ENCODE measurements at places on chromosomes 7 and 10.

DNA sequence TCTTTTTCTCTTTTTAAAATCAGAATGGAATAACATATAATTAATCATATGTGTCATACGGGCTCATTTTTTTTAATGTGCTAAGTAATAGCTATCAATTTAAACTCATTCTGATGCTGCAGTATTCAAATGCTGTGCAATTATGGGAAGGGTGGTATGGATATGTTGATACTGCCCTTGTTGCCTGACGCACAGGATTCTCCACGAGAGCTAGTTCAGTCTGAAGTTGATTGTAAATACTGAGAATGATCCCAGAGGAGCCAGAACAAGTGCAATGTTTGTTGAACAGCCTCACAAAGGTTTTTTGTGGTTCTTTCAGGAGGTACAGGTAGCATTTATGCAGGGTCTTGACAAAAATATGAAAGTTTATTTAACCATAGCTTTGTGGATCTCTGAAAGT is 13.4 kb downstream of the NPY start:
- DNase-seq: no peak

- DNase-seq: no peak
Observed at GRCh38 chr10:1966712-1967376, 229.5 kb upstream of the ADARB2 start.

DNA sequence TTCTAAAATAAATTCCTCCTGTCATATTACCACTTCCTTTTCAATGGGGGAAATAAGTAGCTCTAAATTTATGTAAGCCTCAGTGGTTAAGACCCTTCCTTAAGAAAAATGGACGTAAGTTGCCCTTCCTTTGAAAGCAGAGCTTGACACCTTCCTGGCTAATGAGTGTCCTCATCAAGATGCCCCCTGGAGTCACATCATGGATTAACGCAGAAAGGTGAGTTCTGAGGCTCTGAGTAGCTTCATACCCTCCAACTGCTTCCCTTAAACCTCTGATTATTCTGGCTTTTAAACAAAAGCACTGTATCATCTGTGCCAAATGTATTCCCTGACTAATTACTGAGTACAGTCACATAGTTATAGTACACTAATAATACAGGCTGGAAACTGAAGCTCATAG is 14.7 kb downstream of the KCTD7 start:
- DNase-seq: no peak

- no peak for DNase-seq
Observed at GRCh38 chr10:63071145-63071544, 62.0 kb upstream of the NRBF2 start.

DNA sequence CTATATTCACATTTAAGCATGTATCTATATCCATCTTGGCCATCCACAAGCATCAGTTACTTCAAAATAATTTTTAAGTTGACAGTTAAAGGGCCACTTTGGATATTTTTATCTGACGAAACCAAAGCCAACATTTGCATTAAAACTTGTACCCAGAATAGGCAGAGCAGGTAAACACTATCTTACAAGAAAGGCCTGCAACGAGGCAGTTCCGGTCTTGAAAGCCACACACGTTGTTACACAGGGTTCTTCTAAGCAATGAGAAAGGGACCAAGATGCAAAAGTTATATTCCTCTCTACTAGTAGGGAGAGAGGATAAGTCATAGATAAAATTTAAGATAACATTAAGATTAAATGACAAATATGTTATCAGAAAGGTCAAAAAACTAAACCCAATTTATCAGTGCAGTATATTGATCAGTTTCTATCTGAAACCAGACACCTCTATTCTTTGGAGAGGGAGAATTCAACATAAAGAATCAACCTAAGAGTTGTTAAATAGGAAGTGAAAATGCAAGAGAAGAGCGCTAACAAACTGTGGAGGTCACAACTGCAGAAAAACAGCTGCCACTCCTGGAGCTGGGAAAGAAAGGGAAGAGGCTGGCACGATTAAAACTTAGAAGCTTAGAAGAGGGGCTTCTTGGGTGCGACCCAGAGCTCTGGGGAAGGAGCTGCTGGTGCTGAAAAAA is 701.3 kb downstream of the TNS3 start:
- no peak for DNase-seq

Data from breast epithelium (tissue), 4 donors.